ENCODE measurements at places on chromosomes 11 and 22. TPM values are rescaled to one million over a fixed set of nuclear protein-coding genes. Genes with fewer than 3 reads are reported as not detected.

- H3K4me3 ChIP-seq: no peak overlapping the region
- no peaks in the 10 kb centered on the region for H3K4me1 ChIP-seq
- no peak overlapping the region for H3K27ac ChIP-seq
Observed at GRCh38 chr22:22682807-22683667, 38.6 kb downstream of the GGTLC2 start.

DNA sequence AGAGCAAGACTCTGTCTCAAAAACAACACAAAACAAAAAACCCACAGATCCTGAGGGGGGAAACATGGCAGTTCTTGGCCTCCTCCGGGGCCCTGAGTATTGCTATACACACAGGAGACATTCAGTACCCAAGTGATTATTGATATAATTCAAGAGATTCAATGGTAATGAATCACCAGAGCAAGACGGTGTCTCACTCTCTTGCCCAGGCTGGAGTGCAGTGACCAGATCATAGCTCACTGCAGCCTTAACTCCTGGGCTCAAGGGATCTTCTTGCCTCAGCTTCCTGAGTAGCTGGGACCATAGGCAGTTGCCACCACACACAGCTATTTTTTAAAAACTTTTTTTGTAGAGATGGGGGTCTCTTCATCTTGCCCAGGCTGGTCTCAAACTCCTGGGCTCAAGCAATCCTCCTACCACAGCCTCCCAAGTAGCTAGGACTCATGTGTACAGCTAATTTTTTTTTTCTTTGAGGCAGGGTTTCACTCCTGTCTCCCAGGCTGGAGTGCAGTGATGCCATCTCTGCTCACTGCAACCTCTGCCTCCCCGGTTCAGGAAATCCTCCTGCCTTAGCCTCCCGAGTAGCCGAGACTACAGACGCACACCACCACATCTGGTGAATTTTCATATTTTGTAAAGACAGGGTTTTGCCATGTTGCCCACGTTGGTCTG is 21.8 kb upstream of the PIK3C2A start:
- H3K4me1 ChIP-seq: no peaks in the 10 kb centered on the region
- DNase-seq: no peak
- no peak overlapping the region for H3K27ac ChIP-seq
- no peaks in the 10 kb centered on the region for H3K27me3 ChIP-seq
- no peak overlapping the region for H3K4me3 ChIP-seq

DNA sequence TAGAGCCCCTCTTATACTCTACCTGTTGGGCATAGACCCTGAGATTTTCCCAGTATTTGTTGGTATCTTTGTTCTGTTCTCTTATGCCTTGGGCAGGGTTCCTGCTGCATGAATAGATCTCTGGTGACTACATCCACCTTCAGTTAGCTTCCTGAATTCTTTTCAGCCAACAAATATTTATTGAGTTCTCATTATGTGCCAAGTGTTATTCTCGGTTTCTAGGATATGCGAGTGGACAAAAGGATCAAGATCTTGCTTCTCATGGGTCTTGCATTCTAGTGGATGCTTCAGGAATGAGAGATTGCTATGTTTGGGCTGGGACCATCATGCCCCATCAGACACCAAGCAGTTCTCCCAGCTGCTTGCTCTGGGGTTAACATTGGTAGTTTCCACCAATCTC is 340.0 kb downstream of the METTL15 start:
- no peaks in the 10 kb centered on the region for H3K27me3 ChIP-seq
- H3K36me3 ChIP-seq: no peaks in the 10 kb centered on the region
- no peak overlapping the region for H3K27ac ChIP-seq
- H3K4me1 ChIP-seq: no peaks in the 10 kb centered on the region
- H3K4me3 ChIP-seq: no peak overlapping the region

APOBEC3C gene
- total RNA-seq: 13.0 TPM

USP35 gene
- 4.8 TPM for total RNA-seq

DNA sequence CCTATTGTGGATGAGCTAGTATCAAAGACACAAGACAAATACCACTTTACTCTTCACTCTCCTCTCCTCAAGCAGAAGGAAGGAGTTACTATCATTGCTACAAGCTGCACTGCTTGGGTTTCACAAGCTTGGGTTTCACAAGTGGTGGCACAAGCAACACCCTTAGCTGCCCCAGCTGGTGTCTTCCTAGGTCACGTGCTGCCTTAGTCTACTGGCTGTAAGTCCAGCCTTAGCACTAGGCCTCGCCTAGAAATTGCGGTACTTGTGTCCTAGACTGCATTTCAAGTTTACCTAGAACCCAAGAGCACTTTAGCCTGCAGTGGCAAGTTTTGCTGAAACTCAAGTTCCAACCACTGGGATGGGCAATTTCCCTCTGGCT is 86.6 kb downstream of the EHF start:
- no peak for DNase-seq
- no peak overlapping the region for H3K4me3 ChIP-seq
- no peaks in the 10 kb centered on the region for H3K36me3 ChIP-seq
- H3K4me1 ChIP-seq: no peaks in the 10 kb centered on the region
- H3K27me3 ChIP-seq: peaks cover 3% of the 10 kb centered on the region
- no peak overlapping the region for H3K27ac ChIP-seq

- H3K4me1 ChIP-seq: no peaks in the 10 kb centered on the region
- H3K4me3 ChIP-seq: no peak overlapping the region
- peaks cover 24% of the 10 kb centered on the region for H3K27me3 ChIP-seq
- no peaks in the 10 kb centered on the region for H3K36me3 ChIP-seq
Observed at GRCh38 chr22:47878460-47878859, 1116.0 kb downstream of the TBC1D22A start.

SLC17A6 gene
- total RNA-seq: not detected

- H3K4me1 ChIP-seq: no peaks in the 10 kb centered on the region
- H3K4me3 ChIP-seq: no peak overlapping the region
- peaks cover 13% of the 10 kb centered on the region for H3K27me3 ChIP-seq
- no peaks in the 10 kb centered on the region for H3K36me3 ChIP-seq
Observed at GRCh38 chr11:61193596-61193995, 9.7 kb upstream of the PGA3 start.

LRRC75B gene
- total RNA-seq: 0.86 TPM
